Renal cortical epithelial cell (primary cell): ENCODE measurements at places on chromosomes 4 and X. TPM values are rescaled to one million over a fixed set of nuclear protein-coding genes. Genes with fewer than 3 reads are reported as not detected.

GRCh38 chr4:17098401-17098800, 200.0 kb upstream of the LDB2 start:
- DNase-seq: no peak

DNA sequence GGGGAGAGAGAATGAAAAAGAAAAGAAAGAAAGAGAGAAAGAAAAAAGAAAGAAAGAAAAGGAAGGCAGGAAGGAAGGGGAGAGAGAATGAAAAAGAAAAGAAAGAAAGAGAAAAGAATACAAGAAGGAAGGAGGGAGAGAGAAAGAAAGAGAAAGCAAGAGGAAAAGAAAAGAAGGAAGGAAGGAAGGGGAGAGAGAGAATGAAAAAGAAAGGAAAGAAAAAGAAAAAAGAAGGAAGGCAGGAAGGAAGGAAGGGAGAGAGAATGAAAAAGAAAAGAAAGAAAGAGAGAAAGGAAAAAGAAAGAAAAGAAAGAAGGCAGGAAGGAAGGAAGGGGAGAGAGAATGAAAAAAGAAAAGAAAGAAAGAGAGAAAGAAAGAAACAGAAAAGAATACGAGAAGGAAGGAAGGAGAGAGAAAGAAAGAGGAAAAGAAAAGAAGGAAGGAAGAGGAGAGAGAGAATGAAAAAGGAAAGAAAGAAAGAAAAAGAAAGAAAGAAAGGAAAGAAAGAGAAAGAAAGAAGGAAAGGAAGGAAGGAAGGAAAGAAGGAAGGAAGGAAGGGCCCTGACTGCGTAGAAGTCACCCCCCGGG, 15.1 kb upstream of the P2RY8 start:
- no peak for DNase-seq

GRCh38 chr4:168562041-168562571, 65.3 kb downstream of the PALLD start:
- peak; percentile 56 for DNase-seq

GRCh38 chr4:93710101-93710846, 118.3 kb upstream of the ATOH1 start:
- no peak for DNase-seq

GRCh38 chr4:2592572-2592971, 56.1 kb downstream of the FAM193A start:
- no peak for DNase-seq

DNA sequence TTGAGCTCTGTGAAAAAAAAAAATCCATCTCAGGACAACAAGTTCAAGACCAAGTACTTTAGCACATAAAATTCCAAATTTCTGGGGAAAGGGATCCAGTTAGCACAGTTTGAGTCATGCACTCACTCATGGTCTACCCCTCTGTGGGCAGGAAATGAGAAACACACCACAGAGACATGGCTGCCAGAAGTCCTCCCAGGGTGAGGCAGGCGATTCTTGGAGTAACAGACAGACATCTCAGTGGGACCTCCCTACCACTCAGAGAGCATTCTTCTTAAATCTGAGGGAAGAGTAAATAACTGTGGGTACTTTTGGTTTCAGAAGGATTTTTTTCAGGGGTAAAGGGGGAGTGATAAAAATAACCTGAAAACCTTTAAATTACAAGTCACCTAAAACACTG, 14.1 kb downstream of the CXCL1 start:
- DNase-seq: peak; percentile 65

- DNase-seq: no peak
Observed at GRCh38 chrX:125628435-125628834, 308.8 kb downstream of the TEX13C start.

DNA sequence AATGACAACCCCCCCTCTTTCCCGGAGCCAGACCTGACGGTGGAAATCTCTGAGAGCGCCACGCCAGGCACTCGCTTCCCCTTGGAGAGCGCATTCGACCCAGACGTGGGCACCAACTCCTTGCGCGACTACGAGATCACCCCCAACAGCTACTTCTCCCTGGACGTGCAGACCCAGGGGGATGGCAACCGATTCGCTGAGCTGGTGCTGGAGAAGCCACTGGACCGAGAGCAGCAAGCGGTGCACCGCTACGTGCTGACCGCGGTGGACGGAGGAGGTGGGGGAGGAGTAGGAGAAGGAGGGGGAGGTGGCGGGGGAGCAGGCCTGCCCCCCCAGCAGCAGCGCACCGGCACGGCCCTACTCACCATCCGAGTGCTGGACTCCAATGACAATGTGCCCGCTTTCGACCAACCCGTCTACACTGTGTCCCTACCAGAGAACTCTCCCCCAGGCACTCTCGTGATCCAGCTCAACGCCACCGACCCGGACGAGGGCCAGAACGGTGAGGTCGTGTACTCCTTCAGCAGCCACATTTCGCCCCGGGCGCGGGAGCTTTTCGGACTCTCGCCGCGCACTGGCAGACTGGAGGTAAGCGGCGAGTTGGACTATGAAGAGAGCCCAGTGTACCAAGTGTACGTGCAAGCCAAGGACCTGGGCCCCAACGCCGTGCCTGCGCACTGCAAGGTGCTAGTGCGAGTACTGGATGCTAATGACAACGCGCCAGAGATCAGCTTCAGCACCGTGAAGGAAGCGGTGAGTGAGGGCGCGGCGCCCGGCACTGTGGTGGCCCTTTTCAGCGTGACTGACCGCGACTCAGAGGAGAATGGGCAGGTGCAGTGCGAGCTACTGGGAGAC, 1.6 kb downstream of the PCDH10 start:
- no peak for DNase-seq

DNA sequence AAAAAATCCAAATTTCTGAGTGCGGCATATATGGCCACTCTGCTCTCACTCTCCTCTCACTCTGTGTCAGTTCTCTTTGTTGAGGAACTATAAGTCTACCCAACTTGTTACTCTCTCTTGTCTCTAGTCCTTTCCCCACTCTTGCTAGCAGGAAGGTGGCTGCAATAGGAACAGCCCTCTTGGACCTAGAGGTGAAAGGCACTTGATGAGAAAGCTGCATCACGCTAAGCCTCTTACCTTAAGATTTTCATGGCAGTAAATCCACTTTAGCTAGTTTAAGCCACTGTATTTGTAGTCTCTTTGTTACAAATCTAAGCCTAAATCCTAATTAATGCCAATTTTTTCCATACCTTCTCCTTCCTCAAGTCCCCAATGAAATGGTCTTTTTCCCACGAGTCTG, 189.9 kb downstream of the NKX6-1 start:
- no peak for DNase-seq

GRCh38 chr4:15755321-15756155, 22.6 kb upstream of the CD38 start:
- DNase-seq: peak; percentile 45

- DNase-seq: no peak
Observed at GRCh38 chr4:140952717-140953116, 180.6 kb downstream of the RNF150 start.

- DNase-seq: no peak
Observed at GRCh38 chr4:76614589-76614988, 179.6 kb downstream of the SHROOM3 start.

GRCh38 chrX:31508338-31508737, 436.5 kb upstream of the FTHL17 start:
- DNase-seq: peak; percentile 56

DNA sequence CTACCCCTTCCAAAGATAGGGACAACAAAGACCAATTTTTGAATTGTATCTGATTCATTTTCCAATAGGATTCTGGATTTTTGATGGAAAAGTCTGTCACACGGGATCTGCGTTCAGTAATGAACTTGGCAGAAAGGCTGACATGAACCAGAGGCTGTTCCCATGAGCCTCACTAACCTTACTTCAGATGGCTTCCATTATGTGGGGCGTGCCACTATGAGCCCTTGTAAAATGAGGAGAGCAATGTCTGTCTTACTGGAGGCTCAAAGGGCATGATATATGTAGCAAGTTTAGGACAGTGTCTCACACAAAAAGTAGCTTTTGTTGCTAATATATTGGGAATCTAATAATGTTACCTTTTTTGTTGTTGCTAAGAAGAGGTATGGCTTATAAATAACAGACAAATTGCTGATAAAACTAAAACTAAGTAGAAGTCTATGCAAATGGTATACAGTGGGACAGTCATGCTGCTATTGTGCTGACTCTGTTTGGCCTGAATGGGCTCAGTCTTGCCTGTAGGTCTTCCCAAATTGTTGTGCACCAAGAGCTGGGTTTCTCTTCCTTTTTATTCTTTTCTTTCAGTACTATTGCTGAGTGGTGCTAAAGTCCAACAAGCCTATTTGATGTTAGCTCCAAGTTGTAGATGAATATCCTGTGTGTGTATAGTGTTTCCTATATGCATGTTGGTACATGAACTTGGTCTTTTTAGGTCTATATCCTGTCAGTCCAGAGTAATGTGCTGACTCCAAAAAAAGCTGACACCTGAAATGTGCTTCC, 132.1 kb downstream of the SPRY1 start:
- no peak for DNase-seq

DNA sequence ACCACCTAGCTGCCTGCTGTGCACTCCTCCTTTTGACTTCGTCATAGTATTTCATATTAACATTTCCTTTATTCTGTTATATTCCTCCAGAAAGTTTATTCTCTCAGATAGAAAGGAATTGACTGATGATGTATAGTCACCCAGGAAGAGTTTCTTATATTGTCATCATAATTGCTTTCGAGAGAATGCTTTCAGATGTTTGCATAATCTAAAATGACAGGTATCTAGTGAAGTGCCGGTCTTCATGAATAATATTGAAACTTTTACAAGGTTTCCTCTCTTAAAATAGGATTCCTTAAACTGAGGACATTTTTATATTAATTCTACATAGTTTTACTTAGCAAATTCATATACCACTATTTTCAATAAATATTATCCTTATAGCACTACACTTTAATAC, 10.1 kb downstream of the SEC24D start:
- no peak for DNase-seq

GRCh38 chr4:40546969-40547788, 82.5 kb downstream of the RBM47 start:
- no peak for DNase-seq

DNA sequence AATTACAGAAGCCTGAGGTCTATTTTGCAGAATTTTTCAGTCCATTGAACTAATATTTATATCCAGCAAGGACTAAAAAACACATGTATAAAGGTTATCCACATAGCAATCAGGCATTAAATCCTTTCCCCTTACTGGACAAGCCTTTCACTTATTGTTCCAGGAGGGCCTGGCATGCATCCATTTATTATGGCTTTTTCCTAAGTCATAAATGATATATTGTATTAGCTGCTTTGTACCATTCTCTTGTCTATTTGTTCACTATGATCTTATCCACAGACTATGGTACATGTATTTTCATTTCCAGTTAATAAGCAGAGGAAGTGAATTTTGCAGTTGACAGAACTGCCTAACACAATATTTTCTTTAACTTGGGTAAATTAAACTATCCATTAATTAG, 105.4 kb upstream of the ANK2 start:
- DNase-seq: no peak

- peak; percentile 1 for DNase-seq
Observed at GRCh38 chr4:46249106-46249505, 125.3 kb upstream of the GABRG1 start.

DNA sequence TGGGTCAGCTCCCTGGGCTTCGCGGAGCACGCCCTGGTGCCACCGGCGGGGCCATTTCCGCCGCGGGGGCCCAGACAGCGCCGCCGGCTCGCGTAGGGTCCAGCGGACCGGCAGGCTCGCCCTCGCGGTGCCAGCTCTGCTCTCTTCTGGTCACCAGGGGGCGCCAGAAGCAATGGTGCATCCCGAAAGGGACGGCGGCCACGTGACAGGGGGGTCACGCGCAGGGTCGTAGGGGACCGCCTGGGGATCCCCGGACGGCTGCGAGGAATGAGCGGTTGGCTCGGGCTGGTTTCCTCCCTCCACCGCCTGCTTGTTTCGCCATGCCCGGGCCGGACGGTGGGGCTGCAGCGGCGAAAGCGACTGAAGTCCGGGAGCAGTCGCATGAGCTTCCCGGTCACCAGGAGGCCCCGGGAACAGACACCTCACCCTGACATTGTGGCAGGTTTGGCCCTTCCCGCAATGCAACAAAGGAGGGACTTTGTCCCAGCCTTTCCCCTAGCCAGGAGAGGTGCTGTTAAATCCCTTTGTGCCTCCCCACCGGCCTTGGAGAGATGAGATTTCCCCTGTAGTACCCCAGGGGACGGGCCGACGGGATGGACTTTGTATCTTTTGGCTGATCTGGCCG, 15.8 kb downstream of the ZCCHC12 start:
- peak; percentile 9 for DNase-seq

GRCh38 chr4:121829511-121829910, 5.8 kb upstream of the CCNA2 start:
- DNase-seq: no peak

DNA sequence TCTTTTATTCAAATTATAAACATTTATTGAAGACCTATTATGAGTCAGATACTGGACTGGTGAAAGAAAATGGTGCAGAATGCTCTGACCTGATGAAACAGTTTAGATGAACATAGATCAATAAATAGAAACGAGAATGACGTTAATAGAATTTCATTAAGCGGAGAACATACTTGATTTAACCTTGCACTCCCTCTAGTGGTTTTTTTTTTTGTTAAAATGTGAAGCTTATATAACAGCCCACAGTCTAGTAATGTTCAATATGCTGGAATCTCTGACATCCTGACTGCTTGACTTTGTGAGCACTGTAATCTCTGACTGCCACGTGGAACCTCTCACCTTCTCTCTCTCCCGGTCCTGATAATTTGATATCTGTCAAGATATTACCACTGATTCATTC, 32.3 kb downstream of the HDAC8 start:
- DNase-seq: peak; percentile 22

The MCUB gene
- 57.1 and 88.6 TPM in 2 replicates for total RNA-seq

The SOD3 gene
- total RNA-seq: 1.9 and 21.1 TPM in 2 replicates

The KIF4A gene
- 0.80 and 6.6 TPM in 2 replicates for total RNA-seq

The FRMD7 gene
- not detected in 2 replicates for total RNA-seq

The C1GALT1C1 gene
- total RNA-seq: 59.6 and 63.8 TPM in 2 replicates

The DUSP9 gene
- 1.1 TPM in 1 of 2 replicates, not detected in the other for total RNA-seq
